ENCODE measurements at places on chromosomes 16 and 17.

DNA sequence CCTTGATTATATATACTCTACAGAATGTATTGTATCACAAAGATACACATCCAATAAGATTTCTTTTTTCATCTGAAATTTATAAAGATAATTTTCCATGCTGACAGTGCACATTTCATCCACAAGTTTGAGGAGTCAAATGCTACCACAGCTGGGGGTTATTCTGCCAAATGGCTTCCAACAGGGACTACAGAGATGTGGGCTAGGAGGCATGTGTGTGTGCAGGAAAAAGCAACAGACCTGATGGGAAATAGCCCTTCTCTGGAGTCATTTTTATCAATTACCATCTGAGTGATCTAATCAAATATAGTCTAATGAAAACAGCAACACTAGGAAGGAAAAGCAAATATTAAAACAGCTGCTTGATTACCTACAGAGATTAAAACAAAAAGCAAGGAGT, 290.5 kb downstream of the CEP112 start:
- DNase-seq, result no peak

- no peak for DNase-seq
Observed at GRCh38 chr16:67248073-67248400, 742 bp upstream of the SLC9A5 start.

GRCh38 chr16:82280867-82281266, 110.8 kb upstream of the MPHOSPH6 start:
- no peak for DNase-seq

- no peak for DNase-seq
Observed at GRCh38 chr17:39198186-39198566, 707 bp upstream of the CACNB1 start.

- no peak for DNase-seq
Observed at GRCh38 chr17:37828651-37829124, 83.8 kb upstream of the HNF1B start.

GRCh38 chr17:20009052-20009301, 182 bp upstream of the SPECC1 start:
- no peak for DNase-seq

GRCh38 chr16:58366247-58367031, 25.8 kb upstream of the GINS3 start:
- no peak for DNase-seq

DNA sequence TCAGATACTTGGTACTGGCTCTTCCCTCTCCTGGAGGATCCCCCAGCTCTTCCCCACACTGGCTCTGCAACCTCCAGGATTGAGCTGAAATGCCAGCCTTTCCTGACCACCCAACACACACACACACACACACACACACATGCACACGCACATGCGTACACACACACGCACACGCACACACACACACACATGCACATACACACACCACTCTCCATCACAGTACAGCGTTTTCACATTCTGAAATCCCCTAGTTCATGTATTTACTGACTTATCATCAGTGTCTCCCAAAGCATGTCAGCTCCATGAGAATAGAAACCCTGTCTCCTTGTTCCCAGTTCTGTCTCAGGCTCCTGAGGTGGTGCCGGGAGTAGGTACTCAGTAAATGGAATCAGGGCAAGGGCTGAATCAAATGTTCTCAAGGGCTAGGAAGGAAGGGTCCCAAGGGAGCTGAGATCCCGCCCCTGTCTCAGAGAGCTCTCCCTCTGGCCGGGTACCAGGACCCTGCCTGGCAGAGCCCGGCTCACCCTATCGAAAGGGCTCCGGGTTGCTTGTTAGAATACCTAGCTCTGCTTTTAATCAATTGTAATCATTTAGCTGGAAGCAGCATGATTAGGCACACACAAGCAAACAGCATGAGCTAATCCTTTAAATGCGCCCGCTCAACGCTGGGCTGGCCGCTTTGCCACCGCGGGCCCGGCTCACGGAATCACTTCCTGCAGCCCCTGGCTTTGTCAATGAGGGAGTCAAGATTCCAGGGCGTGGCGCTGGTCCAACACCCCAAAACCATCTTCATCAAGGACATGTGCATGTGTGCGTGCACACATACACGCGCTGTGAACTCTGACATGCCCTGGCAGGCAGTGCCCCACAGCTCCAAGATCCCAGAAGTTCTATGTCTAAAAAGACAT, 140.7 kb downstream of the C16orf78 start:
- DNase-seq, result no peak

DNA sequence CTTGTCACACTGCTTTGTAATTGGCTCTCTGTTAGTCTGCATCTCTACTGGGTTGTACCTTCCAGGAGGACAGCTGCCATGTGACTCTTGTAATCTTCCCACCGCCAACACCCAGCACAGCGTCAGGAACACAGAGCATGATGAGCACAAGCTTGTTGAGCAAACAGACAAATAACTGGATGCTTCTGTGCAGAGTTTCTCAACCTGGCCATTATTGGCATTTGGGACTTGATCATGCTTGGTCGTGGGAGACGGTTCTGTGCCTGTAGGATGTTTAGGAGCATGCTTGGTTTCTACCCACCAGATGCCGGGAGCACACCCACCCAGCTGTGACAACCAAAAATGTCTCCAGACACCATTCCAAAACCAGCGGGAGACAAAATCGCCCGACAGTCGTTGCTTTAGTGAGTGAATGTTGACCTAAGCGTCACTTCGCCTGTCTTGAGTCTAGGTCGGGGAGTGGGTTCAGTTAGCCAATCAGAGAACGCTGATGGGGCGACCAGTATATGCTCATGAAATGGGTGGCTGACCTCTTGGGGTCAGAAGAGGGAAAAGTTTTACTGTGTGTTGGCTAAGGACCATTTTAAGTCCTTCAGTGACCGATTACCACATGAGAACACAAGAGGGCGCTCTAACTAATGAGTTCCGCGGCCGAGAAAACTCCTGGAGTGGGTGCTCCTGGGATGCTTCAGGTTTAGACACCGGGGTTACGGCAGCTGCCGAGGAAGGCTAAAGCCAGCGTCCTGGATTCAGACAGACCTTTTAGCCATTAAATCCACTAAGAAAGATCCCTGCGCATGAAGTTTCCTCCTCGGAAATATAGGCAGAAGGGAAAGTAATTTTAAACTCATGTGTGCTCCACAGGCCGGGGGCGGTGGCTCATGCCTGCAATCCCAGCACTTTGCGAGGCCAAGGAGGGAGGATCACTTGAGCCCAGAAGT, 57.8 kb upstream of the TEX2 start:
- peak; percentile 71 for DNase-seq

GRCh38 chr16:85321509-85322271, 209.4 kb upstream of the CIBAR2 start:
- DNase-seq, result no peak

GRCh38 chr16:81315271-81316175, 761 bp downstream of the GAN start:
- DNase-seq, result peak; percentile 37

GRCh38 chr17:13784434-13785095, 182.8 kb upstream of the HS3ST3A1 start:
- DNase-seq, result no peak

GRCh38 chr17:27282054-27282551, 11.8 kb upstream of the WSB1 start:
- no peak for DNase-seq

DNA sequence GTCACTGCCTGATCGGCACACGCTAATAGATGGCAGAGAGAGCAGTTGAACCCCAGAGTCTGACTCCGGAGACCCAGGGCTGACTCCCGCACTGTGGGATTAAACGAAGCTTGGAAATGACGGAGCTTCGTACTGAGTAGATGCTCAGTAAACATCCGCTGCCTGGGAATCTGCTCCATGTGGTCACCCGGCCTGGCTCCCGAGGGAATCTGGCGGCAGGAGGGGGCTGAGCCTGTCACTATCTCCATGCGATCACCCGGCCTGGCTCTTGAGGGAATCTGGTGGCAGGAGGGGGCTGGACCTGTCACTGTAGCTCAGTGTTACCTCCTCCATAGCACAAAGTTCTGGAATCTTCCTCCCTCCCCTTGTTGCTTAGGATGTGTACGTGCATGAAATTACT, 139.7 kb upstream of the CIBAR2 start:
- no peak for DNase-seq

- no peak for DNase-seq
Observed at GRCh38 chr17:42025191-42025579, 5.3 kb downstream of the NKIRAS2 start.

- DNase-seq, result no peak
Observed at GRCh38 chr17:66476014-66476413, 173.6 kb downstream of the PRKCA start.

- DNase-seq, result no peak
Observed at GRCh38 chr16:29192329-29193247, 207.7 kb downstream of the LAT start.

- no peak for DNase-seq
Observed at GRCh38 chr16:88977812-88978607, 1.0 kb upstream of the CBFA2T3 start.

- no peak for DNase-seq
Observed at GRCh38 chr16:52491216-52491615, 55.7 kb downstream of the TOX3 start.

- DNase-seq, result peak; percentile 82
Observed at GRCh38 chr17:68184816-68185436, 62.9 kb upstream of the AMZ2 start.

DNA sequence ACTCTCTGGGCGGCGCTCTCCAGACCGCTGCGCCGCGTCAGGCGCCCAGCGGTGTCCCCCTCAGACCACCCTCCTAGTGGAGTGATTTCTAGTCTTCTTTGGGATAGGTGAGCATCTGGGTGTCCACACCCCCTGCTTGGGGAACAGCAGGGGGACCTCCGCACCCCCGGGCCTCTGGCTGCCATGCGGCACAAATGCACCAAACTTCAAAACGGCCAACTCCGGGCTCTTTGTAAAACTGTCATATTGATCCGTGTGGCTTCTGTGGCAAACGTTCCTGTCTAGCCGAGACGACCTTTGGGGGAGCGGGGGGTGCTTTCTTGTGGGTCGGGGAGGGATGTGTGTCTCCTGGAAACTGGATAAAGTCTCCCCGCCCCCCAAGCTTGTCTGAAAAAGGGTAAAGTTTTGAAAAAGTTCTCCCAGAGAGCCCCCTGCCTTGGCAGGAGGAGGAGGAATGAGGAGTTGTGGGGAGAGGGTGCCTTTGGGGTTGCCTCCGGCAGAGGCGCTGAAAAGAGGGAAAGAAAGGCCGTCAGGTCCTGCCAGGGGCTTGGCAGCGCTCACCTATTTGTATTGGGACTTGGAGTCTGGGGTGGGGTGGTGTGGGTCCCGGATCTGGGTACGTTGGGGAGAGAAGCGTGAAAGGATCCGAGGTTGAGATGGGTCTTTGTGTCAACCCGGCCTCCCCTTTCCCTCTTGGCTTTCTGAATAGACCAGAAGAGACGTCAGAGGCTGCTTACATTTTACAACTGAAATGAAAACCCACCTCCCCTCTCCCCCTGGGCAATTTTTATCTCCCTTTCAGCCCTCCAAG, 2.2 kb upstream of the CHD3 start:
- DNase-seq, result peak; percentile 77

- no peak for DNase-seq
Observed at GRCh38 chr16:67786491-67786890, 19.9 kb downstream of the RANBP10 start.

GRCh38 chr17:10616502-10617119, 40.5 kb downstream of the MYH3 start:
- peak; percentile 57 for DNase-seq

- DNase-seq, result no peak
Observed at GRCh38 chr17:2304931-2305330, 1.2 kb downstream of the SRR start.

DNA sequence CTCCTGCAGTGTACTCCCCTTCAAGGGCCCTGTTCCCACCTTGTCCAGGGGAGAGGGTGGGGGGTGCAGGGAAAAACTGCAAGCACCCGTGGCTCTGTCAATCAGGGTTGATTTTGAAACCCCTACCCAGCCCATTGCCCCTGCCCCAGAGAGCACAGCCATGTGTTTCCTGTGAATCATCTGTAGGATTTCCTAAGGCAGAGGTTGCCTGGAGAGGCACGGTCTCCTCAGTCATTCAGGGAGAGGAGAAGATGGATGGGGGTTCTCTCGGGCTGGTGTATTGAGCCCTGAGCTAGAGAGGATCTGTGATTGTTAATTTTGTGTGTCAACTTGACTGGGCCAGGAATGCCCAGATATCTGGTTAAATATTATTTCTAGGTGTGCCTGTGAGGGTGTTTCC, 3.5 kb upstream of the AGRP start:
- DNase-seq, result no peak

DNA sequence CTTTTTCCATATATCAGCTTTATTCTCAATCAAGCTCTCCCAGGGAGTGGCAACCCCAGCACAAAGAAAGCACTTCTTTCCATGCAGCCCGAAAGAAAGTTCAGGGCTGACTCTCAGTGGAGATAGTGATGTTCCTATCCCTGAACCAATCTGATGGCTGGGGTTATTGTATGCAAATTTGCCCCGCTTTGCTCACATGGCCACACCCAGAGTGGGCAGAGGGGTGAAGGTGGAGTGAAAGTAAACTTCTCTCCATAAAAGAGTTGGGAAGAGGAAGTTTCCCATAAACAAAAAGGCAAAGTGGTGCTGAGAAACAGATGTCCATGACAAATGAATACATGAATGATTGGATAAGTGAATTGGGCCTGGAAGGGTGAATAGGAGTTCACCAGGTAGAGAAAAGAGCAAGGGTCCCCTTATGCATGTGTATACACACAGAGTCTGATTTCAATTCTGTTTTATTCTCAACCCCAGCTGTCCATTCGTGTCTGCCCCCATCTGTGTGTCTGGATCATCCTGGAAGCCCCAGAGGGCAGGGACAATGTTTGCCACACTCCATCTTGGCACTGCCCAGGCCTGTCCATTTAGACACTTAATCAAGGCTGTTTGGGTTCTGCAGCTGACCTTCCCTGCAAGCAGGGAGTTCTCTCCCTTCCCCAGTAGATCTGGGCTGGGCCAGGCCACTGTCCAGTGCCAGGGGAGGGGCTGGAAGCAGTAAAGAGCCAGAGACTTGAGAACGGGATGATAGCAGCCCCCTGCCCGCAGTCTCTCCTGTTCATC, 14.1 kb upstream of the NGFR start:
- DNase-seq, result no peak

- peak; percentile 96 for DNase-seq
Observed at GRCh38 chr17:81034779-81035520, at the start of gene BAIAP2. TSS of gene BAIAP2 (plus strand) at chr17:81035151. CDS start at chr17:81035255, 104 bp downstream.

- DNase-seq, result peak; percentile 50
Observed at GRCh38 chr17:77373299-77374169, 232.8 kb downstream of the SEC14L1 start.

DNA sequence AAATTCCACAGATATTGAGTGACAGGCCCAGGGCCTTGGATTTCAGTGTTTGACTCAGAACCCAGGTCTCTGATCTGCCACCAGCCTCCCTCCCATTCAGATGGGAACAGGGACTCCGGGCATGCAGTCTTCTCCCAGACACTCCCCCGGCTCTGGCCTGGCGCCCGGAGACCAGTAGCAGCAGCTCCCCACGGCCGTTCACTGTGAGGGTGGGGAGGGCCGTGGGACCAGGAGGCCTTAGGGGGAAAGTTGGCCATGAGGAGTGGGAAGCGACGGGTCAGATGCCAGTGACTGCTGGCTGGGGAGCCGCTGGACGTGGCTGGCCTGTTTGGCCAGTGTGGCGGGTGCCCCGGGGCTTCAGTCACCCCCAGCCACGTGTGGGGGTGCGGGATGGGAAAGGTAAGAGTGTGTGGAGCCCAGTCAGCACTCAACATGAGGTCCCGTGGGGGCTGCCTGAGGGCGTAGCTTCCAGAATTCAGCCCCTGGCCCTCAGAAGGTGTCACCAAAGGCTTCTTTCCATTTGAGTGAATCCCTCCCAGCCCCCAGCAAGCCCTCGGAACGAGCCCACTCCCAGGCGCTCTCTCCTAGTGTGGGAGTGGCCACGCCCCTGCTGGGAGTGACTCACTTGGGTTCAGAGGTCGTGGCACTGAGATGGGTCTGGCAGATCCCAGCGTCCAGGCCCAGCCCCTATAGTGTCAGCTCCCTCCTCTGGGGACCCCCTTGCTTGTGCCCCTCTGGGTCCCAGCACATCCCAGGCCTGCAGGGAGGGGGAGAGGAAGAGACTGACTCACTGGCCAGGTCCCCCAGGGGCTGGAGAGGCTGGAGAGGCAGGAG, 309.4 kb downstream of the SEC14L1 start:
- DNase-seq, result no peak
